ENCODE measurements at places on chromosomes 5 and 9.

- no peak for DNase-seq
Measured at GRCh38 chr5:155082401-155082800, 68.8 kb downstream of the KIF4B start.

DNA sequence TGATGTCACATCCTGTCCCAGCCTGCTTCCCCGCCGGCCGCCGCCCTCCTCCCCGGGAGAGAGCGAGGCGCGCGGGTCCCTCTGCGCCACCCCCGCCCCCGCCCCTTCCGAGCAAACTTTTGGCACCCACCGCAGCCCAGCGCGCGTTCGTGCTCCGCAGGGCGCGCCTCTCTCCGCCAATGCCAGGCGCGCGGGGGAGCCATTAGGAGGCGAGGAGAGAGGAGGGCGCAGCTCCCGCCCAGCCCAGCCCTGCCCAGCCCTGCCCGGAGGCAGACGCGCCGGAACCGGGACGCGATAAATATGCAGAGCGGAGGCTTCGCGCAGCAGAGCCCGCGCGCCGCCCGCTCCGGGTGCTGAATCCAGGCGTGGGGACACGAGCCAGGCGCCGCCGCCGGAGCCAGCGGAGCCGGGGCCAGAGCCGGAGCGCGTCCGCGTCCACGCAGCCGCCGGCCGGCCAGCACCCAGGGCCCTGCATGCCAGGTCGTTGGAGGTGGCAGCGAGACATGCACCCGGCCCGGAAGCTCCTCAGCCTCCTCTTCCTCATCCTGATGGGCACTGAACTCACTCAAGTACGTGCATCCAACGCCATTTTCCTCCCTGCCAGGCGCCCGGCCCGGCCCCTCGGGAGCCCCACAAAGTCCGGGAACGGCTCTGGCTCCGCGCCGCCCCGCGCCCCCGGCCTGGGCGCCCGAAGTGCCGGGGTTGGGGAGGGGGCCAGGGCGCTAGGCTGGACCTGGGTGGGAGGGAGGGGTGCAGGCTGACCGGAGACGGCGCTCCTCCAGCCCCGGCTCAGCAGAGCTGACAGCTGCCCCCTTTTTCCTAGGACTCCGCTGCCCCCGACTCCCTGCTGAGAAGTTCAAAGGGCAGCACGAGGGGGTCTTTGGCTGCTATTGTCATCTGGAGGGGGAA lies 12.0 kb upstream of the OLFM1 start:
- no peak for DNase-seq

DNA sequence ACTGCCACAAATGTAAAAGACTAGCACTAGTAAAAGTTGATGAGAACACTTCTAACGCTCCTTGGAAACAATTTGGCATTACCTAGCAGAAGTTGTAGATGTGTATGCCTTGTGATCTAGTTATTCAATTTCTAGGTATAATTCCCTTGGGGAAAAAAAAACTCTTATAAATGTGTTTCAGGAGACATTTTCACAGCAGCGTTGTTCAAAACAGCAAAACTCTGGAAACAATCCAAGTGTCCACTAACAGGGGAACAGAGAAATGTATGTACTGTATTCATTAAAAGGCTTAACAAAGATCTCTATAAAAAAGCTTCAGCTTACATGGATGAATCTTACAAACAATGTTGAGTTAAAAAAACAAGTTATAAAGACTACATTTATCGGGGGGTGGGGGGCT lies 30.4 kb downstream of the NR3C1 start:
- no peak for DNase-seq

GRCh38 chr9:112541685-112542084 lies 55.1 kb downstream of the KIAA1958 start:
- DNase-seq: no peak

GRCh38 chr5:87735923-87736322 lies 323.2 kb upstream of the CCNH start:
- DNase-seq: no peak

DNA sequence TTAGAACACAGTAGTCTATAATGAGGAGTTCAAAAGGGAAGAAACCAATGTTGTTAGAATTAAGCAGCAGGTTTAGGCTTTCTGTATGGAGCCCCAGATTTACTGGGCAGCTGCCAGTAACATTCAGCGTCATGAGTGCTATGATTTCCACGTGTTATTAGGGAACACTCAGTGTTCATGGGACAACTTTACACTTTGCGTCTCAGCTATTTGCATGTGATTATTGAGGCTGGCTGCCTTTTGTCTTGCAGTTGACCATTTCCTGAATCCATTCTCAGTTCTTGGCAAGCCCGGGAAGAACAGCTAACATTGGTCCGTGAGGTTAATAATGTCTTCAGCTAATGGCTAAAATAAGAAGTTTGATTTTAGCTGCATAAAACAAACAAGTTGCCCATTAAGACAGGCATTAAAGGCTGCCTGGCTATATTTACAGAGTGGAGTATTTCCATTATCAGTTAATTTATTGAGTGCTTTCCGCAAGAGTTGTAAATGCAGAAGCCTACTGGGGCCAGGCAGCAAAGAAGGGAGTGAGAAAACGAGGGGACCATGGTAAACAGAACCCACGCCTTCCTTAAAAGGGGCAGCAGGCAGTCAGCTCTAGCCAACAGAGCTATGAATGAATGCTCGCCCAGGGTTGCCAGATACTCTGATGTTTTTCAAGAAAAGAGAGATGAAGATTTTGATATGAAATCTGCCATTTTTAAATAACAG lies 120.9 kb downstream of the PIP5K1B start:
- no peak for DNase-seq

GRCh38 chr5:156331181-156331580 lies 4.2 kb downstream of the SGCD start:
- no peak for DNase-seq

DNA sequence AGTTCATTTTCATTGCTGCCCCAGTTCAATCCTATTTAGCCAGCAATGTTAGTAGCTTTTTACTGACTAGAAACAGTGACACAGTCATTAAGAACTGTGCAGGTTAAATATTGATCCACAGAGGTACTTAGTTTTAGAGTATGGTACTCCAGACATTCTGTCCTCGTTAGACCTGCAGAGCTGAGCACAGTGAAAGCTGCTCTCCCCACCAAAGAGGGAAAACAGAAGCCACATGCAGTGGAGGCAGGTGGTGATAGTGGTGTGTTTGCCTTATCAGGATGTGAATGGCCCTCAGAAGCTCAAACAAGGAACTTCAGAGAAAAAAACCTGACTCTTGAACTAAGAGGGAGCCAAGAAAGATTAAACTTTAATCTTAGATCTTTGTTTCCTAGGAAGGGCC lies 75.5 kb downstream of the UNC13B start:
- DNase-seq: no peak

DNA sequence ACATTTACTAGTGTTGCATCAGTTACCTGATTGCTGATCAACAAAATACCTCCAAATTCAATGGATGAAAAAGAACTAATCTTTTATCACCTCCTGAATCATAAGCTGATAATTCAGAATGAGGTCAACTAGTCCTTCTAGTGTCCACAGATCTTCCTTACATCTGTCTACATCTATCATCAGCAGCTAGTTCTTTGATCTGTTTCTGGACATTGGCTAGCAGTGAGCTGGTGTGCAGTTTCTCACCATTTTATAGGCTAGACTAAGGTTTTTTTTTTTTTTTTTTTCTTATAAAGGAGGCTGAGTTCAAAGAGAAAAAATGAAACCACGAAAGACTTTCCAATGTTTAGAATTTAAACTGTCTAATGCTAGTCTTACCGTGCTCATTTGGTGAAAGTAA lies 534.3 kb upstream of the ST8SIA4 start:
- DNase-seq: no peak

DNA sequence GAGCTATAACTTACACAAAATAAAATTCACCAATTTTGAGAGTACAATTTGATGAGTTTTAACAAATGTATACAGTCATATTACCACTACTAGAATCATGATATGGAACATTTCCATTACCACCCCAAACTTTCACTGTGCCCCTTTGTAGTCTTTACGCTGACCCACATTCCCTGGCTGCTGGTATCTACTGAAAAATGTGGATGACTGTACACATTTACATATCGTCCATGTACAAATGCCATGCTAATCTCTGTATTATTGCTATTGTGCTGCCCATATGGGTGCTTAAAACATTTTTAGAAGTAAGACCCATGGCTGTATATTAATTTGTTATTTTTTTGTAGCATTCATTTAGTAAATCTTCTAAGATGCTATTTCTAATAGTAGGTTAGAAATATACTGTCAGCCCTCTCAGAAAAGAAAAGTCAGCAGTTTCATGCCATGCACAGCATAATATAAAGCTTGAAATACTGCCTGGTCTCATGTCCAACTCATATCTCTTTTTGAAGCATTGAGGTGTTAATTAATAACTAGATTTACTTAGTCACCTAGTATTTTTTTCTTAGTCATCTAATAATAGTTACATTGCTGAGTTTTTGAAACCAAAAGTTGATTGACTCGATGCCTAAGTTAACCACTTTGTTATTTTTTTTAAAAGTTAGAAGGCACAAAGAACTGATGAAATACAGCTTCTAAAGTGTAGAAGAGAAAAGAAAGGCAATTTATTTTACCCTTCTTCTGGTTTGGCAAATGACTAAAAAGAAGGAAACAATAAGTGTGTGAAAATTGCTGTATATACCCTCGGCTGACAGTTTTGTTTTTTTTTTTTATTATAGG lies 188.3 kb upstream of the MEF2C start:
- DNase-seq: no peak

DNA sequence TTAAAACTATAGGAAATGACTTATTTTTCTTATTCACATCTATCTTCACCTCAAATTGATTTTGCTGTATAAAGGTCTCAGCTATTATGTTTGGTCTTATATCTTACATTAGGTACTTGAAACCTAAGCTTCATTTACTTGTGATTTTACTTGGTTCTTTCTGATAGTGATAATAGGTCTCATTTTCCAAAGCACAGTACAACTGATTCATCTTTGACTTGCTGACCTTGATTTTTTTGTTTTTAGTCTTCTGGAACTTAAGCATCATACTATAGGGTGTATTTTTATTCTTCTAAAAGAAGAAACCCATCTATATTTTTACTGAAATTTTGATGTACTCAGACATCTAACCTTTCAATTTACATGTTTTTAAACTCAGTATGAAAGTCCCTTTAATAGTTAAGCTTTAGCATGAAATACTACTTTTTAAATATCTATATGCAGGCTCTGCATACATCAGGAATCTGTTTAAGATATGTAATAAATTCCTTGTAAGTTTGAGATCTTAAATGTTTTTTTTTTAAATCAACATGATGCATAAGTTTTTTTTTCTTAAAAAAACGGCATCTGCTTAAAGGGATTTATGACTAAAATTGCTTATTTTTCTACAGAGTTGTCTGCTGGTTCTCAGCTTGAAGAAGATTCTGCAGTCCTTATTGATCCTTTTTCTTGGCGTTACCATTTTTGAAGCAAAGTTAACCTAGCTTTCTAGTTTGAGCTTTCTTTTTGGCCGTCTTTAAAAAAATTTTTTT lies 13.3 kb downstream of the MATR3 start:
- DNase-seq: no peak

DNA sequence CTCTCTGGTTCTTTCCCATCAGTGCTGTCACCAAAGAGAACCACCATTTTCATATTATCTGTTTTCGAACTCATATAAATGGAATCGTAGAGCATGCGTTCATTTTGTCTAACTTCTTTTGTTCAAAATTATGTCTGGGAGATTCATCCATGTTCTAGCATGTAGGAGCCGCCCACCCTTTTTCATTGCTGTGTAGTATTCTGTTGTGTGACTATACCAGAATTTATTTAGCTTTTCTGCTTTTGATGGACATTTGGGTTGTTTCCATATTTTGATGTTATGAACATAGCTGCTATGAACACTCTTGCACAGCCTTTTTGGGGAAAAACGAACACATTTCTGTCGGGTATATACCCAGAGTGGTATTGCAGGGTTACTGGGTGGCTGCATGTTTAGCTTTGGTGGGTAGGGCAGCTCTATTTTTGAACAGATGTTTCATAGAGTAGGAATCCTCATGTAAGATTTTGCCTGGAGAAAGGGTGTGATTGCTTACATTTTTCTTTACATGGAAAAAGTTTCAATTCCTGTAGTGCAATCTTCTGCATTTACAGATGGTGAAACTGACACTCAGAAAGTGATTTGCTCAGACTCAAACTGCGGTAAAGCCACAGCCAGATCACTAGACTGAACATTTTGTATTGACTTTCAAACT lies 100.2 kb upstream of the IL12B start:
- DNase-seq: no peak

DNA sequence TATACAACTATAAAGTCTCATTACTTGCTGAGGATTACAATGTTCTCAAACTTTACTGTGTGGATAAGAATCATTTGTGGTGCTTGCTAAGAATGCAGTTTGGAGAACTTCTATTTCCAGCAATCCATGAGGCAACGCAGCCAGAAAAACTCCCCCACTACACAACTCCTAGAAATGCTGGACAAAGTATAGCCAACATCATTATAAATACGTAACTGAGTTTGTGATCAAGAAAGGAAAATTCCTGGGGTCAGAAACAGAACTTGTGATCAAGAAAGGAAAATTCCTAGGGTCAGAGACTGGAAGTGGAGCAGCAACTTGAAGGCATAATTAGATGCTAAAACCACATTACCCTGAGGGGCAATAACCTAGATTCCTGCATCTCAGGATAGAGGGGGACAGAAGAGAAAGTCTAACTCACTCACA lies 81.1 kb downstream of the MAT2B start:
- DNase-seq: no peak

DNA sequence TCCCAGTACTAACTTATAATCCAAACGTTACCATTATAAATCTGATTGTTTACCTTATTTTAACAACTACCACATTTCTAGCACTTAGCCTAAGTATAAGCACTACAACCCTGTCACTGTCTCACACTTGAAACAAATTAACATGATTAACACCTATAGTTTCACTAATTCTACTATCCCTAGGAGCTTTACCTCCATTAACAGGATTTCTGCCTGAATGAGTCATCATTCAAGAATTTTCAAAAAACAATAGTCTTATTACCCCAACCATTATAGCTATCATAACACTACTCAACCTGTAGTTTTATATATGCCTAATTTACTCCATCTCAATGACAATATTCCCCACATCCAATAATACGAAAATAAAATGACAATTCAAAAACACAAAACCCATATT lies 89.6 kb downstream of the INSL6 start:
- DNase-seq: no peak

- DNase-seq: peak; percentile 93
Measured at GRCh38 chr5:81971712-81972491, at the start of gene ATG10. Gene ATG10 (plus strand): TSS chr5:81972023. CDS start chr5:81987571, 15,548 bp downstream.

- DNase-seq: no peak
Measured at GRCh38 chr9:99445371-99445891, 223.3 kb downstream of the SEC61B start.

DNA sequence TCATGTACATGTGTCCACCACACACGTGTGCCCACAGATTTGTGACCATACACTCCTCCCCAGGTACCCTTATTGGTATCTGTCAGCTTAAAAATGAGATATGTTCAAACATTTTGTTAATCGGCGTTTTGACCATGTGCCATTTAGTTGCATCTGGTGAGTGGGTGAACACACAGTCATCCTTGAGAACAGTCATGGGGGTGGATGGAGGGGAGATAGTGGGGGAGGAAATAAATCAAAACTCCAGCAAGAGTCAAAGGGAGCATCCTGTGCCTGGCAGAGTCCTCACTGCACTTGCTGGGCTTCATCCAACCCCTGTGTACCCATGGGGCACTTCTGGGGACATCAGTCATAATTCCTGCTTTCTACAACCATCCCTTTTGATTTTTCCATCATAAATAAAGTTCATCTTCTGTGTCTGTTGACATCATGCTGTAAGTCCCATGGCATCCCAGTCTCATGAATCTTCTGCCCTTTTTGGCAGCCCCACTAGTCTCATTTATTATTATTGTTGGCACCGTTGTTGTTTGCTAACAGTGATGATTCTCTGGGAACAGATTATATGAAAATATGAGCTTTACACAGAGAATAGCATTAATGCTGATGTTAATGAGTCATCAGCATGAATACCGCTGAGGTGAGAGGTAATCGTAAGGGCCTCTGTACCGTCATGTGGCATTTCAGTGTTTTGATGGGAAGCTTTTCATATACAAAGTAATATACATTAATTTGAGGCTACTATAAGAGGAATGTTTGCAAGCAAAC lies 24.4 kb upstream of the CLK4 start:
- DNase-seq: no peak

All from NAMALWA (cell line).